GM10248 (cell line): ENCODE measurements at places on chromosomes 13 and 19.

- no peak for DNase-seq
These were observed 104.8 kb downstream of the POSTN start for GRCh38 chr13:37493775-37494174.

GRCh38 chr13:107518292-107518691, 697.0 kb downstream of the LIG4 start:
- no peak for DNase-seq

- DNase-seq = no peak
These were observed 79.0 kb upstream of the SLC7A1 start for GRCh38 chr13:29674532-29674931.

- DNase-seq = no peak
These were observed 13.0 kb upstream of the KCNN1 start for GRCh38 chr19:17953869-17954268.

GRCh38 chr13:20305587-20305986, 73.5 kb upstream of the GJB6 start:
- DNase-seq = no peak
